Adrenal gland (tissue), 19 donors: ENCODE measurements at places on chromosomes 3 and 15.

GRCh38 chr15:41207687-41208448 lies 22.7 kb downstream of the EXD1 start:
- DNase-seq = no peak

DNA sequence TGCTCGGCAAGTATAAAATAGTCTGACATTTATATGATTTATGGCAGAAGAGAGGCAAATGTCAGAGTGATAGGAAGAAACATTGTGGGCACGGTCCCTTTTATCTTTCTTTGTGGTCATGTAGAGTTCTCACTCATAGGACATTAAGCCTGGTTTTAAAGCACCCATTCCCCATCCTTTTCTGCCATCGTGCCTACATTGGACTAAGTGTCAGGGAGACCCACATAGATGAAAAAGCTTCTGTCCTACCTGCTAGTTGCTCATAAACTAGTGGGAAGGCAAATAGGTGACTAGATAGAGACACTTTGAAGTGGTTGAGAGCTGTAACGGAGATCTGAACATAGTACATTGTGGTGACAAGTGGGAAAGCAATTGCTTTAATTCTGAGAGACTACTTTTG lies 155.7 kb downstream of the B3GALNT1 start:
- DNase-seq = no peak

DNA sequence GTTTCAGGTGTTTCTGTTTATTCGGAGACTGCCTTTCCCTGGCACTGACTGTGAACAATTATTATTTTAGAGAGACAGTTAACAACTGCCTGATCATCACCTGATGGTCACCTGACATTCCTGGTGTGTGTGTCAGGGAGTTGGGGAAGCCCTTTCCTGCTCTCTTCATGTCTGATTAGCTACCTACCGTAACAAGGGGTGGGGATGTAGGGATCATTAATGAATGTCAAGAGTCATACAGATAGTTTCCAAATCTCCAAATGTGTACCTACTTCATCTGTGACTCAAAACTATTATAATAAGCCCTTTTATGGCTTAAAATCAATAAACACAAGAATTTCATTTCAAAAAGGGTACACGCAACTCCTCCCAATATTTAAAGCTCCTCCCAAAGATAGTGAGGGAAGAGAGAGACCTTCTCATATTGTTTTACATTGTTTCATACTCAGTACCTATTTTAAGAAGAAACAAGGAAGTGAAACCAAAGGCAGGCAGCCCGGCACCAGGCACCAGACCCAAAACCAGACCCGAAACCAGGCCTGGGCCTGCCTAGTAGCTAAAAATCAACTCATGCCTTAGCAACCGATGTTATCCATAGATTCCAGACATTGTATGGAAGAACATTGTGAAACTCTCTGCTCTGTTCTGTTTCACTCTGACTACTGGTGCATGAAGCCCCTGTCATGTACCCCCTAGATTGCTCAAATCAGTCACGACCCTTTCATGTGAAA lies 844.9 kb upstream of the ALCAM start:
- peak; percentile 17 for DNase-seq

GRCh38 chr15:100914876-100915275 lies 4.3 kb upstream of the LRRK1 start:
- DNase-seq = no peak

GRCh38 chr3:82163907-82164520 lies 402.6 kb upstream of the GBE1 start:
- no peak for DNase-seq

GRCh38 chr3:48472923-48473616 lies 26.5 kb downstream of the ATRIP start:
- peak; percentile 92 for DNase-seq

GRCh38 chr3:198076722-198077308 lies 116.8 kb downstream of the LMLN start:
- DNase-seq = no peak

DNA sequence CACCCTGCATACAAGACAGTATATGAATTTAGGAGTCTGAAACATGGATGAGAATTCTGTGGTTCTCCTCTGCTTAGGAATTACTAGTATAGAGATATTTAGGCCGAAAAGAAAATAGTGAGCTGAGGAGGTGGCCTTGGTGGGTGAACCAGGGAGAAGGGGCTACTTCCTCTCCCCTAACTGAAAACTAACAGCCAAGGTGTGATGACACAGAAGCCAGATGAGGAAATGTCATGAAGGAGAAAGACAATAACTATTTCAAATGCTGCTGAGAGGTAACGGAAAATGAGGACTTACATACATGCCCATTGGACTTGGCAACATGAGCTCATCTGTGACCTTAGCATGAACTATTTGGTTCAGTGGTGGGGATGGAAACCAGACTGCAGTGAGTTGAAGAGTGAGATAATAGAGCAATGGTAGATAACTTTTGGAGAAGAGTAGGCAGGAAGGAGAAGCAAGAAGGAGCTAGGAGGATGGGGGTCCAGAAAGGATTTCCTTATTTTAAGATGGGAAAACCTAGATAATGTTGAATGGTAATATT lies 114.4 kb upstream of the TSPAN3 start:
- DNase-seq = no peak

GRCh38 chr3:147305533-147306250 lies 100.7 kb downstream of the ZIC4 start:
- no peak for DNase-seq

GRCh38 chr15:45873781-45874180 lies 239.0 kb downstream of the SQOR start:
- no peak for DNase-seq

- DNase-seq = no peak
These were observed 298.2 kb downstream of the UBE2E2 start for GRCh38 chr3:23501201-23501802.

- no peak for DNase-seq
These were observed 57.9 kb upstream of the SEC22A start for GRCh38 chr3:123143669-123144411.

DNA sequence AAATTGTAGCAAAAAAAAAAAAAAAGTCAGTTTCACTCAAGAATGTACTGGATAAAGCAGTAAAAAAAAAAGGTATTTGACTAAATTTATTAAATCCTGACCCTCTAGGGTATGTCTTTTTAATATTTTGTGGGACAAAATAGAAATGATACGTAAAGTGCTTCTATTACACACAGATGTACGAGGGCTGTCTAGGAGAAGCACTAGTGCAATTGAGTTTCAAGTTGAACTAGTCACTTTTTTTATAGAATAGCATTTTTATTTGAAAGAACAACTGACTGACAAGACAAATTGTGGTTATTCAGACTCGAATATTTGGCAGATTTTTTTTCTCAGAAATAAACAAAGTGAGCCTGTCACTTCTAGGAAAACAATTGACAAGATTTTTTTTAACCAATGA lies 49.0 kb downstream of the CCDC54 start:
- no peak for DNase-seq

DNA sequence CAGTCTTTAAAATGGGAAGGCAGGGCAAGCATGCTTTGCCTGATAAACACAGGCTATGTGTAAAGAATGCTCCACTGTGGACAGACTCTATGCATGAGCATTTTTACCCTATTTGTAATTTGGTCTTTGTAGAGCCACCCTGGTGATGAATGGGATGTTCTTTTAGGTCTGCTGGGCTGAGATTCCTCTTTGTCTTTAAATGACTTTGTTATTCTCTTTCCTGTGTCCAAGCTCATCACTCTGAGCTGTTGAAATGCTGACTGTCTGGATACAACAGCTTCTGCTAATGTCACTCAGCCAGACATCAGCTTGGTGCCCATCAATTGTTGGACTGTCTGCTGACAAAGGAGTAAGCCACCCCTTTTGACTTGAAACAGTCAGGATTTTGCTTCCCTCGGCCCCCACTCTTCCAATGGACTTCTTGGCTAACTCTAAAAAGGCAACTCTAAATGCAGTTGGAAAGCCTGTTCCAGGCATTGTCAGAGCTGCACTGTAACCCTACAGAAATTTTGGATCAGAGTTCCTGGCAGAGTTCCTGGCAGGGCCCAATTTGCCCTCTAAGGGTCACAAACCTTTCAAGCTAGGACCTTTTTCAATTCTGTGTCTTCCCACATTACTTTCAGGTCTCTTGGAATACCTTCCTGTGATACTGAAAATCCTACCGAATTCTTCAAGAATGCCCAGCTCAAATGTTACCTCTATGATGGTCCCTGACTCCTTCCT lies 40.5 kb upstream of the EIF1B start:
- no peak for DNase-seq

GRCh38 chr3:50251220-50251619 lies 15.2 kb downstream of the GNAI2 start:
- DNase-seq = peak; percentile 69

DNA sequence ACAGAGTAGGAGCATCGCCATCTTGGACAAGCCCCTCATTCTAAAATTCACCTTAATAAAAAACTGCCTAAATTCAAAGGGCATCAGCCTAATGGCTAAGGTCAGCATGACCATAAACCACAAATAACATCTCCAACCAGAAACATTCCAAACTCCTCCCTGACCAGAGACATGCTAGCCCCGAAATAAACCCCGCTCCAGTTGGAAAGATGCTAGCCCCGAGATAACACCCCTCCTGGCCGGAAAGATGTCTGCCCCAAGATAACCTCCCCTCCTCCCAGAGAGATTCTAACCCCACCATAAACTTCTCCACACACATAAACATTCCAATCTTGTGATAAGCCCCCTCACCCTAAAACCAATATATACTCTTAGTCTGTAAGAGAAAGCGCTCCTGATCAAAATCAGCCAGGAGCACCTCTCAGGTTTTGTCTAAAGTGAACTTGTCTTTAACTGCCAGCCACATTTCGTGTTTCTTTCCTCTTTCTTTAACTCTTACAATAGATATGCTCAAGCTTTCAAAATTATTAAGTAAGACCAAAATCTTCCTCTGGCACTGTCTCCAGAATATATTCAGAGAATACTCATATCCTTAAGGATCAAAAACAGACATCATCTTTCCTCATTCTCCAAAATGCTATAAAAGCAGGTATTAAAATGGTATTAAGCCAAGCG lies 104.1 kb downstream of the GSK3B start:
- DNase-seq = no peak

GRCh38 chr3:176587089-176587488 lies 610.2 kb downstream of the TBL1XR1 start:
- DNase-seq = no peak

DNA sequence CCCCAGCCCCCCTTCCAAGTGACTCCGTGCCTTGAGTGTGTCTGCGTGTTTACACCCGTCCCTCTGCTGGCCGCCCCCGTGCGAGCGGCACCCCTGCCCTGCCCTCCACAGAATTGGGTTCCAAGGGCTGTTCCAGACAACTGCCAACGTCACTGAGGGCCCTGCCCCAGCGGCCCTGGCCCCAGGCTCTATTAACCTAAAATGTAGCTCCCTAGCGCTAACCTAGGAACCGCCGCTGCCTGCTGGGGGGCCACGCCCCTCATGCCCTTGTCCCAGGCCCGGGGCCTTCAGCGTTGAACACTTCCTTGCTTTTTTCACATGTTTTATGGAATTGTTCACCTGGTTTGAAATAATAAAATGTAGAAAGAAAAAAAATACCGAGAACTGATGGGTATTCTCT lies 10.0 kb upstream of the SEMA3B start:
- DNase-seq = no peak

DNA sequence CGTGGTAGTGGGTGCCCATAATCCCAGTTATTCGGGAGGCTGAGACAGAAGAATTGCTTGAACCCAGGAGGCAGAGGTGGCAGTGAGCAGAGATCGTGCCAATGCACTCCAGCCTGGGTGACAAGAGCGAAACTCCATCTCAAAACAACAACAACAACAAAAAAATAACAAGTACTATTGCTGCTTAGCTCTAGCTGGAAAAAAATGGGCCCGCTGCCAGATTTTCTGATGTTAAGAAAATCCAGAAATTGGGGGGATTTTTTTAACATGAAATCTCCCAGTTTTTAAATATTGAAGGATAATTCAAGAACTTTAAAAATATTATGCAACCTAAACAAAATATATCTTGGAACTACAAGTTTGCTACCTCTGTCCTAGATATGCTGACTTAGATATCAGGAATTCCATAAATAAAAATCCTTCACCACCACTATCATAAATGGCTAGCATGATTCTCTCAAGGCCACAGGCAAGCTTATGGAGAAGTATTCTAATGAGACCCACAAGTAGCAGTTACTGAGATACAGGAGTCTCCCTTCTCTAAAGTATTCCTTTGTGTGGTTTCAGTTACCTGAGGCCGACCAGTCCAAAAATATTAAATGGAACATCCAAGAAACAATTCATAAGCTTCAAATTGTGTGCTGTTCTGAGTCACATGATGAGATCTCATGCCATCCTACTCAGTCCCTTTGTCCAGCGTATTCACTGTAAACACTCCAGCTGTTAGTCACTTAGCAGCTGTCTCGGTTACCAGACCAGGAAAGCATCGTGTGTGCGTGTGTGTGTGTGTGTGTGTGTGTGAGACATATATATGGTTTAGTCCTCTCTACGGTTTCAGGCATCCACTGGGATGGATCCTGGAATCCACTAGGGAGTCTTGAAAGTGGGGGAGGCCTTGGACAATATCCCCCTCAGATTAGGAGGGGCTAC lies 277.2 kb downstream of the TBL1XR1 start:
- no peak for DNase-seq

GRCh38 chr3:147422196-147422595 lies 13.0 kb downstream of the ZIC1 start:
- no peak for DNase-seq

- DNase-seq = no peak
These were observed 3.5 kb downstream of the MECOM start for GRCh38 chr3:169659820-169660674.

DNA sequence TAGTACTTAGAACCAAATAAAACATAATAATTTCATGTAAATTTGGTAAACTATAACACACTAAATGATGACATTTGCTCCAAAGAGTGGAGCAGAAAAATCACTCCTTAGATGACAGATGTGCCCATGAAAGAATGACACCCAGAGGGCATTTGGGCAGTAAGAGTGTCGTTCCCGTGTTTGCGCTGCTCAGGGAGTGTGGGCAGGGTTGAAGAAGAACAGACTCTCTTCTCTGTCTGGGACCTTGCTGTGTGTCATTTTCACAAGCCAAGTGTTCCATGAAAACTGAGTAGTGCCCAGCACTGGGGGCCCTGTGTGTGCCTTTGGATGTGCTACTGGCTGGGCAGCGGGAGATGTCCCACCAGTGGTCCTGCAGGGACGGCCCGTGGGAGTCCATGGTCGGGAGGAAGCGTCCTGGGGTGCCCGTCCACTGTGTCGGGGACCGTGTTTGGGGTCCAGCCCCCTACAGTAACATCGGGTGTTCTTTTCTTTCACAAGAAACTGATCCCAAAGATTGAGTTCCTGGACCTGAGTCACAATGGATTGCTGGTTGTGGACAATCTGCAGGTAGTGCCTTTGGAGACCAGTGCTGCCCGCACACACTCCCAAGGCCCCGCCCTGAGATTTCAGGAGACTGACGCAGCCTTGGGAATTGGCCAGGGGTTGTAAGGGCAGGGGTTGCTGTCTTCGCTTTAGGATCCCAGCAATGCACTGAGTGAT lies 17.9 kb upstream of the STAB1 start:
- DNase-seq = no peak
